ENCODE measurements at places on chromosomes 1 and 21.

- DNase-seq, result no peak
These were observed 143.4 kb downstream of the ZZZ3 start for GRCh38 chr1:77538956-77539518.

GRCh38 chr1:22236900-22237299, 94.0 kb upstream of the WNT4 start:
- no peak for DNase-seq

DNA sequence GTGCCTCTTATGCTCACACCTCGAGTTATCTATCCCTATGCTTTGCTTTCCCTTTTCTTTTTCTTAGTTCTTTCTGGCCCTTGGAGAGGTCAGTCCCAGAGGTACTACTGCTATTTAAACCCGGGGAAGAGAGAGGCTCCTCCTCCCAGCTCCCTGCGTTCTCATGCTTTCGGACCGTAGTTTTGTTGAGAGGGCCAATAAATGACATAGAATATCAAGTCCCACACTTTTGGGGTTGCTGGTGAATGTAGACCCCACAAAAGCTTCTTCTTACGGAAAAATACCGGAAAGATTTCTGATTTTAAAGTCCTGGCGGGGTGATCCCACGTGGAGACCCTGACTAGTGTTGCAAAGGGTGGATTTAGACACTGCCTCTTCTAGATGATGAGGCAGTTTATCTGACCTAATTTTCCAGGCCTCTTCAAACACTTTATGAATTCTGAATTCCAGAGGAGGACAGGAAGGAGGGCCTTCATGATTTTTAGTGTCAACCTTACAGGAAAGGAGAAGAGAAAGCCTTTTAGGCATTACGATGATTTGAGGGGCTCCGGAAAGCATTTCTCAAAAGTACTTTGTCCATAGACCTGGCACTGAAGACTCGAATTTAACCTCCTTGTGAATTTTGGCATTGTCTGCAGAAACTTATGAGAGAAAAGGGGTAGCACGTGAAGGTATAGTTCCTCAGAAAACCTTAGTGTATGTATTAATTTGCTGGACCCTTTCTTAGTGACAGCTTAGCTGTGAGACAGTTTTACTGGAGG, 694 bp downstream of the TMEM167B start:
- DNase-seq, result no peak

- no peak for DNase-seq
These were observed 200.0 kb downstream of the GABPA start for GRCh38 chr21:25934771-25935224.

DNA sequence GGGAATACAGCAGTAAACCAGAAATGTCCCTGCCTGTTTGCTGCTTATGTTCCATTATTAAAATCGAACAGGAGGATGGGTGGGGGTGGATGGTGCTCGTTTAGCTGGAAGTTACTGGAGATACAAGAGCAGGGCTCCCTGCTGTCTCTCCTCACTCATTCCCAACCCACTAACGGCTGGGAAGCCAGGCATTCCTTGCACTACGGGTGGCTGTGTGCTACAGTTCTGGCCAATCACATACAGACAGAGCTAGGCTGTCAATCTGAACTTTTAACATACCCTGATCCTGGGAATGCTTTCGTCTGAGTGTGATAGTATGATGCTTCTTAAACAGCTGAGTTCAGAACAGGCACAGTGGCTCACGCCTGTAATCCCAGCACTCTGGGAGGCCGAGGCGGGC, 7.0 kb downstream of the SIPA1L2 start:
- no peak for DNase-seq

DNA sequence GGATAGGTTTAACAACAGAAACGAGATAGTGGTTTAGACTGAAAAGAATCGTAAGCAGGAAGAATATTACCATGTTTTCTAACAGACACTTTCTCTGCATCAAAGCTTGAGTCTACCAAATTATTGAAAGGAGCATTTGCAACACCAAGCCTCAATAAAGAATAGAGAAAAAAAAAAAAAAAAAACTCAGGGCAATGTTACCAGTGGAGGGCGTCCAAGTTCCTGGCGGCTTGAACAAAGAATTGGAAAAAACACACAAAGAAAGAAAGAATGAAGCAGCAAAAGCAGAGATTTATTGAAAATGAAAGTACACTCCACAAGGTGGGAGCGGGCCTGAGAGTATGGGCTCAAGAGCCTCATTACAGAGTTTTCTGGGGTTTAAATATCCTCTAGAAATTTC, 686.5 kb upstream of the ADGRL2 start:
- DNase-seq, result no peak

DNA sequence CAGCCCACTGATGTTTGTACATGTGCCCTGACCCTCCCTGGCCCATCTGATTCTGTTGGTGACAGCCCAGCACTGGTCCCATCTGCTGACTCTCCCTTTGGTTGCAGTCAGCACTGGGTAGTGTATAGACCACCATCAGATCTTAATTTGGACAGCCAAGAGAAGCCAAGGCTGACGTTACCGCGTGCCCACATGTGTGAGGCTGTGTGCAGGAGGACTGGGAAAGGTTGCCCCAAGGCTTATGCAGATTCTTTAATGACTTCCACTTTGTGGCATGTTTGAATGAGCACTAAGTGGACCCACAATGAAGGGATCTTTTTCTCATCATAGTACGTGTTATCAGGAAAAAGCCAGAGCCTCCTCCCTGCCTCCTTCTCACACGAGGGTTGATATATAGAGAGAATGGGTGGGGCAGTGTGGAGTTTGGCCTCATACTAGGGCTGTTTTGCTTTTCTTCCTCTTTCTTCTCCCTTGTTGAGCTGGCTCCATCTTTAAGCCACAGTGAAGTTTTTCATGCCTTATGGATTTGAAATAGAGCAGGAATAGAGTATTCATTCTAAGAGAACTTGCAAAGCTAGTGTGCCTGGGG, 93.5 kb downstream of the NAV1 start:
- no peak for DNase-seq

- peak; percentile 21 for DNase-seq
These were observed at the start of gene SLC22A15 for GRCh38 chr1:115976062-115976920. TSS of gene SLC22A15 (plus strand) at chr1:115976513. CDS start at chr1:115976628, 115 bp downstream.

DNA sequence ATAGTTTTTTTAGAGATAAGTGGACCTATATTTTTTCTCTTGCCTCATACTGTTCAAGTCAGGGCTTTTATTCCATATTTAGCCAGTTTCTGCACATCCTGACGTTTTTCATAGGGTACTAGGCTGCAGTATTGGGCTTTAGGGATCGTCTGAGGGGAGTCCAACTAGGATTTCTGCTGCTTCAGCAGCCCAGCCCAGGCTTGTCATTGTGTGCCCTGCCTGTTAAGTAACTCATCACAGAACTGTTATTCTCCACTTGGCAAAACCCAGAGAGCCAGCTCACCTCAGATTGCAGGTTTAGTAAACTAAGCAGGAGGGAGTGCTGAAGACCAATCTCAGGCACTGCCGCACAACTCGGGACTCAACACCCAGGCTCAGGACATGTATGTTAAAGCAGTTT, 2.8 kb downstream of the GALNT2 start:
- no peak for DNase-seq

DNA sequence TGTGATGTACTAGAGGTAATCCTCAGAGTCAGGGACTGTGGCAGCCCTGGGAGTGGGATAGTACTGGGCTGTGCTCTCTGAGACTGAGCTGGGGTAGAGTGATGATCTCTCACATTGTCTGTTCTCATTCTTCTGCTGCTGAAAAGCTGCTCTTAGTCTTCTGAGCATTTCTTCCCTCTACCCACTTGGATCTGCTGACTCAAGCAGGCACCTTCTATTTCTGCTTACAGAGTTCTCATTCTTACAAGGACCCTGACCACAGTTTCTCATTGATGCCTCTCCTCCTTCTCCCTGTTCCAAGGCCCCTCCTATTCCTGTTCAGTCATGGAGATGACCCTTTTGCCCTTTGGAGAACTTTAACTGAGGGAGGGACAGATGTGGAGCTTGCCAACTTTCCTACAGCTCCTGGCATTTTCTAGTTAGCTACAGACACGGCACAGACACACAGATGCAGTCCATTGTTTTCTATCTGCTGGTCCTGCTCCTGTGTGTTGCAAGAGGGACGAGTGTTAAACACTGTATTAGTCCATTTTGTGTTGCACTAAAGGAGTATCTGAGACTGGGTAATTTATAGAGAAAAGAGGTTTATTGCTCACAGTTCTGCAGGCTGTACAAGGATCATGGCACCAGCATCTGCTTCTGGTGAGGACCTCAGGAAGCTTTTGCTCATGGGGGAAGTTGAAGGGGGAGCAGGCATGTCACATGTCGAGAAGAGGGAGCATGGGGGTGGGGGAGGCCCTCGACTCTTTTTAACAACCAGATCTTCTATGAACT, 12.3 kb downstream of the MAPKAPK2 start:
- no peak for DNase-seq

GRCh38 chr1:182389619-182390047, 2.0 kb downstream of the GLUL start:
- no peak for DNase-seq

- no peak for DNase-seq
These were observed 42.9 kb downstream of the PEX14 start for GRCh38 chr1:10517677-10517982.

GRCh38 chr1:239993366-239993765, 98.3 kb upstream of the FMN2 start:
- no peak for DNase-seq

- no peak for DNase-seq
These were observed 103.4 kb upstream of the ZNF678 start for GRCh38 chr1:227459977-227460376.

- no peak for DNase-seq
These were observed 34.7 kb downstream of the MEF2D start for GRCh38 chr1:156465747-156466365.

DNA sequence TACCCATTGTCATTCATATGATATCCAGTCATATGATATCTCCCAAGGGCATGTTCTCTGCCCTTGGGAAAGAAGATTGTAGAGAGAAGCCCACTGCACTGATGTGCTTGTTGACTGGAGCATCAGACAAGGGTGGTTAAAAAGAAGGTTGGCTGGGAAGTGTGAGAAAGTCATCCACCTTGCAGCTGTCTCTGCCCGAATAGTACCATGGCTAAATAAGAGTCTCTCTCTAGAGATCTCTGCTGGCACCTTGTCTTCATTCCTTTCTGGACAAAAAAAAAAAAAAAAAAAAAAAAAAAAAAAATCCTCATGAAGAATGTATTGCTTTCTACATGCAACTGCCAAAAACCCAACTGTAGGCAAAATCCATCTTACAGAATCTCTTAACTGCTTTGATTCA, 349.7 kb upstream of the ESRRG start:
- DNase-seq, result no peak

- no peak for DNase-seq
These were observed 51.6 kb downstream of the BACH1 start for GRCh38 chr21:29350246-29350779.

- DNase-seq, result no peak
These were observed 194.6 kb downstream of the SLC45A1 start for GRCh38 chr1:8512504-8512903.

DNA sequence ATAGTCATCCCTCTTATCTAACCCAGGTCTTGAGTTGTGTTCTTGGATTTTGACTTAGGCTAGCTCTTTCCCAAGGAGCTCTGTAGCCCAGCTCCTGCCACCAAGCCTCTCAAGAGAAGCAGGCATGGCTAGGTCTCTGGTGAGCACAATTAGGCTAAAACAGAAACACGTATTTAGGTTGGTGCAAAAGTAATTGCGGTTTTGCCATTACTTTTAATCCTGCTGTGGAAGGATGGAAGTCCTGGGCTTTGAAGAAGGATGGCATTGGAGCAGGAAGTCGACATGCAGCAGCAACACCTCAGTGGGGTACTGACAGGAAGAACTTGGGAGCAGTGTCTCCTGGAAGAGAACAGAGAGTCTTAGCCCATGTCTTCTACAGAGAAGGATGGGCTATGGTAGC, 80.0 kb upstream of the CCDC190 start:
- no peak for DNase-seq

DNA sequence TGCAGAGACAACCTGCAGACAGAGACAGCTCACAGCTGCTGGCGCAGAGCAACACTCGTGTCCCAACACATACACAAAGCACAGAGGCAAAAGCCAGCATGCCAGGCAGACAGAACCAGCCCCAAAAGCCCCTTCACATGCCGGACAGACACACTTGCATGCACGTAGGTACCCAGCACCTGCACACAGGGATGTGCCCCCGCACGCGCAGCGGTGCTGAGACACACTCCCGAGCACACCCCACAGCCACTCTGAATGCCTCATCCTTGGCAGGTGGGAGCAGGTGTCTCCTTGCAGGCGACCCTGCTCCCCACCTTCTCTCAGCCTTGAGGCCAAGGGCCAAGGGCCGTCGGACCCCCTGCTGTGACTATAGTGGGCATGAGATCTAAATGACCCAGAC, 41.2 kb upstream of the ZC3H12A start:
- DNase-seq, result no peak

DNA sequence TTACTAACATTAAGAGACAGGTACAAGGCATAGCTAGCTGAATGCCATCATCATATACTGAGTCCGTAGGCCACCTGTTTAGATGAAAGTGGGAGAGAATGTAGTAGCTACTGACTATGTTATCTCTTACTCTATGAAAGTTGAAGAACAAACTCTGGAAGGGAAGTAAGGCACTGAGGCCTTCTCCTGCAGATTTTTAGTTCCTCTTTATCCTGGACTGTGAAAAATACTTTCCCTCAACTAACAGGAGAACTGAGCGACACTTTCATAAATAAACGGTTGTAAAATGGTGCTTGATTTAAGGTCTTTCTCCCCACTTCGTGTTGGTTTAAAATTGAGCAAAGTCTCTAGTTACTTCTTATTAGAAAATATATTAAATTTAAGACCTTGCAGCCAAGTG, 101.9 kb downstream of the FNBP1L start:
- DNase-seq, result no peak

GRCh38 chr1:207205614-207206061, 101.6 kb downstream of the C4BPA start:
- no peak for DNase-seq

DNA sequence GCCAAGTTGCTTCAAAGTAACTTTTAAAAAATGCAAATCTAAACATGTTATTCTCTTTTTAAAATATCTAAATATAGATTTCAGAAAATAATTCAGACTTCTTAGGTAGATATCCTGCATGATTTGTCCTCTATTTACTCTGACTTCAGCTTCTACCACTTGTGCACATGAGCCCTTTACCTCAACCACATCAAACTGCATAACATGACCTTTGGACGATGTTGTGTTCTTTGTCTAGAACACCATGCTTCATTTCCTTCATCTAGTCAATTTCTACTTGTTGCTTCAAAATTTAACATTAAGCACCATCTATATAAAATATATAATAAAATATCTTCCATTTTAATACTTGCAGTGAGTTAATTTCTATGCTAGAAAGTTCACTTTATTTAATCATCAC, 96.9 kb downstream of the PLPP3 start:
- no peak for DNase-seq

DNA sequence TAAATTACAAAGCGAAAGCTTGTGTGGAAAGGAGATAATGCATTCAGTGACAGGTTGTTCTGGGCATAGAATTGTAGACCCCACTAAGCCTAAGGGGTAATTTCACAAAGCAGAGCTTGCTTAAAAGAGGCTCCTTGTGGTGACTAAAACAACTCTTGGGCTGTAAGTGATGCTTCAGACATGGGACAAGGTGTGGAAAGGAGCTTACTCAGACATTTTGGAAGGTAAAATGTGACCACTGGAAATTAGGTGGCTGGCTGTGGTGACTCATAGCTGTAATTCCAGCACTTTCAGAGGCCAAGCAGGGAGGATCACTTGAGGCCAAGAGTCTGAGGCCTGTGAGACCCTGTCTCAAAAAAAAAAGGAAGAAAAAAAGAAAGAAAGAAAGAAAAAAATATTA, 51.1 kb upstream of the LRRC8C start:
- no peak for DNase-seq

All from stimulated activated CD4-positive, alpha-beta T cell treated with anti-CD3 and anti-CD28 coated beads, Interleukin-4, amount 100 ng/mL, for 1 hour (primary cell).